ENCODE measurements at places on chromosomes 5 and 9. TPM values are rescaled to one million over a fixed set of nuclear protein-coding genes. Genes with fewer than 3 reads are reported as not detected.

PHF24 gene
- 0.78 TPM for total RNA-seq

FGD3 gene
- total RNA-seq = 5.1 TPM

PLAA gene
- 32.3 TPM for total RNA-seq

DNA sequence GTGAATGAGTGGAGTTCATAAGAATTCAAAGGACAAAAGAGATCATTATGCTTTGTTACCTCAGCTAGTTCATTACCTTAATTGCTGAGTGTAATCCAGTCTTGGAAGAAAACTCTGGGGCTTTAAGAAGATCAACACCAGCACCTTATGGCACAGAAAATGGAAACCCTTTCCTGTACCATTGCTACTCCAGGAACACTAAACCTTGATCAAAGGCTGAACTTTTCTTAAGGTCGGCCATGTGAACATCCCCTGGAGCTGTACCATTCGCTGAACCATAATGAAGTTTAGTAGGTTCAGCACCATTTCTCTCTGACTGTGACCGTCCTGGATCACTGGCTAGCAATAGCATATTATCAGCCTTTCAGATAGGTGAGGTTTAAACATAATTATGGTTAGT, 97.4 kb downstream of the PBX3 start:
- DNase-seq = no peak

DNA sequence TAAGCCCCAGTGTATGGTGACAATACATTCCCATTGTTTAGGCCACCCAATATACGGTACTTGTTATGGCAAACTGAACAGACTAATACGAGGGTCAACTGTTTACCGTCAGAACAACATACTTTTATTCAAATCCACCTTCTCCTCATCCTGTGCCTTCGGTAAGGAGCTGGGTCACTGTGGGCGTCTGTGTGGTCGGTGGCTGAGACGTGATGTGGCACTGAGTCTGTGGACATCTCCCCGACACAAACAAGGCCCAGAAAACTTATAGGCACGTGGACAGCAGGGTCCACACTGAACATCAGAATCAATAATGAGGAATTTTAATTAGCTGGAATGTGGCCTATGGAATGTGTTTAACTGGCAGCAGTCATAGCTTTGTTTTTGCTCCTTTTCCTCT, 154.3 kb upstream of the IRX2 start:
- DNase-seq = peak; percentile 50

- DNase-seq = no peak
Measured at GRCh38 chr5:6462671-6463070, 14.0 kb downstream of the UBE2QL1 start.

S1PR3 gene
- total RNA-seq = 184 TPM

GRCh38 chr9:22457448-22457847, 10.8 kb downstream of the DMRTA1 start:
- DNase-seq = no peak

DNA sequence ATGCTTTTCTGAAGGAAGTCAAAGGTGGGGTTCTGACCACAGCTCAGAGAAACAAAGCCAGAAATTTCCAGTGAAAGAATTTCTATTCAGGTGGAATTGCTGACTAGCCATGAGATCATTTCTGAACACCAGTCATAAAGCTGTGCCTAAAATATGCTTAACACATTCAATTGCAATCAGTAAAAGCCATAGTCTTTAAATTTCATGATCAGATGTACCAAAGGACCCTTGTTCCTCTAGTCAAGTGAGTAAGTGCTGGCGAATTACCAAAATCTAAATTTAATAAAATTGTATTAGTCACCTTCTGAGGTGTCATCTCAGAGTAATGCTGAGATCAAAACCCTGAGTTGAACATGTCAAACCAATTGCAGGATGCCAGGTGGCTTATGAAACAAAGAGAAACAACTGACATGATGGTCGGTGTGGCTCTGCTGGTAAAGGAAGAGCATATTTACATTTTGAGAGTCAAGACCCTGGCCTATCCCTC, 334.2 kb upstream of the CCNH start:
- no peak for DNase-seq

GRCh38 chr5:10099548-10099947, 150.1 kb downstream of the ATPSCKMT start:
- DNase-seq = no peak

PTGS1 gene
- total RNA-seq = 72.2 TPM

DNA sequence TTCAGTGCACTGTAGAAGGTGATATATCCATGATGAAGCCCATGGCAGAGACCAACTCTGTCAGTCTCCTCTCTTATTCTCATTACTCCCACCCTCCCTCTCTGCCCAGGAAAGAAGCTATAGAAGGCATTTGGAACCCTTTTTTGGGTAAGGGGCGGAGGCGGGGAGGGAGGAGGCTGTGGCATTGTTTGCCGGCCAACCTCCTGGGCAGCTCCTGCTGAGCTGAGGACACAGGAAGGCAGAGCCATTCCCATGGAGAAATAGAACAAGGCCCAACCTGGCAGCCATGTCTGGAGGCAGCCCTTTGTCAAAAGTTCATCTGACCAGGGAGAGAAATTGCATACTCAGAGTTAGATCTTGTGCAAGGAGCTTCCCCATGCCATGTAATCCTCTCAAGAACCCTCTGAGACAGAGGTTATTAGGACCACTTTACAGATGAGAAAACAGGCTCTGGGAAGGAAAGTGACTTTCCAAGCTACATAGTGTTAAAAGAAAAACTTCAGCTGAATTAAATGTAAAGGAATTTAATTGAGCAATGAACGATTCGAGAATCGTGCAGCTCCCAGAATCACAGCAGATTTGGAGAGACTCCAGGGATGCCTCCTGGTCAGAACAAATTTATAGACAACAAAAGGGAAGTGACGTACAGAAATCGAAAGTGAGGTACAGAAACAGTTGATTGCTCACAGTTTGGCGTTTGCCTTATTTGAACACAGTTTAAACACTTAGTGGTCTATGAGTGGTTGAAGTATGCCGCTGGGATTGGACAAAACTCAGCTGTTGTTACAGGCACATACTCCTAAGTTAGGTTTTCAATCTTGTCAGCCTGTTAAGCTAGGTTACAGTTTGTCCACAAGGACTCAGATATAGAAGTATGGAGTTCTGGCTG, 158.6 kb downstream of the MELK start:
- no peak for DNase-seq

ASPN gene
- total RNA-seq = 15.4 TPM

- no peak for DNase-seq
Measured at GRCh38 chr5:68274847-68275651, 59.5 kb downstream of the PIK3R1 start.

GRCh38 chr5:130065617-130066016, 161.4 kb downstream of the CHSY3 start:
- DNase-seq = no peak

ACTBL2 gene
- not detected for total RNA-seq

DNA sequence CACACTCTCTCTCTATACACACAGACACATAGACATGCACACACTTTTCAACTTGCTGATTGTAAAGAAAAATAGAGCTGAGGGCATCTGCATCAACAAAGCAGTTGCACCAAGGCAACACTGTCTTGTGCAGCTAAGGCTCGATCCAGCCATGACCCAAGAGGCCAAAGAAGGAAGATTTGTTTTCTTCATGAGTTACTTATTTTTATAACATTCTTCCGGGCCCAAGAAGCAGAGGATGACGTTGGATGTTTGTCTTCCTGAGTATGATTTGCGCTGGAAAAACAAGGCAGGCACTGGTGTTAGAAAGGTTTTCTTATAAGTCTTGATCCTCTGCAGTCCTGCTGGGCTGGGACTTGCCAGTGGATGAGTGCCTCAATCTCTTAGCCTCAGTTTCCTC, 344.1 kb downstream of the ADAMTS6 start:
- no peak for DNase-seq

DNA sequence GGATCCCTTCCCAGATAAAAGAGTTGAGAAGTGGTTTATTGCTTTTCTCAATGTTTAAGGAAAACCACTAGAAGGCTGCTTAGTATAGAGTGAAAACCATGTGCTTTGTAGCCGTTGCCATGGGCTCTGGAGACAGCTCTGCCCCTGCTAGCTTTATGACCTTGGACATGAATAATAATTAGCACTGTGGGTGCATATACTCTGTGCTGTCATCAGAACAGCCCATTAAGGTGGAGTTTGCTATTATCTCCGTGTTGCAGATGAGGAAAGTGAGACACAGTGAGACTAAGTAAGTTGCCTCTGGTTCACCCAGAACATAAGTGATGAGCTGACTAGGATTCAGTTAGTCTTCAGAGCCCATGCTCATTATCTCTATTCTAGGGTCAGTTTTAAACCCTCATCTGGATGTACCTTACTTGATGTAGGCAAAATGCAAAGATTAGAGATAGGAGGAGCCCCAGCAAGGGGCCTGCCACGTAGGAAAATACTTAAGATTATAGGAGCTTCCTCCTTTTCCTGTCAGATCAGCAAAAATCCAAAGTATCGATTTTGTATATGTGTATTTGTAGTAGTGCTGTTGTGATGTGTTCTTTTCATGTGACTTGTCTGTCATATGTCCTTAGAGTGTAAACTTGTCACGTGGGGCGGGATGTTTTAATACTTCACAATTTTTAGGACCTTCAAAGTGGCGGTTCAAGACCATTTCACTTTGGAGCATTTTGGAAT, 102.5 kb downstream of the TLE4 start:
- no peak for DNase-seq

SLC6A19 gene
- total RNA-seq = not detected

DNA sequence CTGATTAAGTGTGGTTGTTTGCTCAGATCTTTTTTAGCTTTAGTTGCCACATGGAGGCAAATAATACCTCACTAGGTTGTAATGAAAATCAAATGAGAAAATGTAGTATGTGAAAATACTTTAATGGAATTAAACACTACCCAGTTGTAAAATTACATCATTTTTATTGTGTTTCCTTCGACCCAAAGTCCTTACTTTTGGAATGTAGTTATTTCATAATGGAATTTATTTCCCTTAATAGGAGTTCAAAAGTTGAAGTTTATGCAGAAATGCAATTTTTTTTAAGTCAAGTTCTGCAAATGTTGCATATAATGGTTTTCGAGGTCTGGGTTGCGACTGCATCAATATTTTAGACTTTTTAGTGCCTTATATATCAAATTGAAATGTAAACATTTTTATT, 31.0 kb downstream of the TNPO1 start:
- no peak for DNase-seq

DNA sequence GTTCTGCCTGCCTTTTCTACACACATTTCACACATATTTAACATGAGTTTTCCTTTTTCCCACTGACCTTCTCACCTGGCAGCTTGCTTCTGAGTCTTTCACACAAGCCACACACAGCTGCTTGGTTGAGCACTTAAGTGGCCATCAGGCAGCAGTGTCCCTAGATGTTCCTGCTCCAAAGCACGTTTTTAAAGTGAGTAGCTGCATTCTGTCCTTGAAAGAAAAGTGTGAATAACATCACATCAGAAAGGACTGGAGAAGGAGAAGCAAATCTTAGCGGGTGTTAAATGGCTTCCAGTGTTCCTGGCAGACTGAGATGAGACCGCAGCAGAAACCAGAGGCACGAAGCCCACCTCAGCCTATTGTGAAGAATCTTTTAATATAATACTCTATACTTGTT, 209.2 kb upstream of the IRX4 start:
- DNase-seq = no peak

GRCh38 chr5:166188501-166189325, 2102.7 kb upstream of the WWC1 start:
- no peak for DNase-seq

ANKRD18B gene
- total RNA-seq = not detected

RASEF gene
- total RNA-seq = 0.19 TPM

GFRA3 gene
- 8.4 TPM for total RNA-seq

DNA sequence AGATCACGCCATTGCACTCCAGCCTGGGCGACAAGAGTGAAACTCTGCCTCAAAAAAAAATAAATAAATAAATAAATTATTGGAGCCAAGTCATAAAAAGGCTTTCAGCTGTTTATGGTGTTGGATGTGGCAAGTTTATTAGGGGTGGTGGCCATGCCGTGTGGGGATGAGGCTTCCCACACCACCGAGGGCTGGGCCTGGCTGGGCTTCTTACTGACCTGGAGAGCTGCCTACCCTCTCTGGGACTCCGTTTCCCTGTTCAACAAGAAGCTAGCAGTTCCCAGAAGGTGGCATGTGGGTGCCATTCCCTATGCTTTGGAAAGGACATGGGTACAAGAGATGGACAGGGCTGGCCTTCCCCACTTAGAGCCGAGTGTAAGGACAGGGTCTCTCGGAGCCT, 22.6 kb downstream of the GPRIN1 start:
- DNase-seq = no peak

DNA sequence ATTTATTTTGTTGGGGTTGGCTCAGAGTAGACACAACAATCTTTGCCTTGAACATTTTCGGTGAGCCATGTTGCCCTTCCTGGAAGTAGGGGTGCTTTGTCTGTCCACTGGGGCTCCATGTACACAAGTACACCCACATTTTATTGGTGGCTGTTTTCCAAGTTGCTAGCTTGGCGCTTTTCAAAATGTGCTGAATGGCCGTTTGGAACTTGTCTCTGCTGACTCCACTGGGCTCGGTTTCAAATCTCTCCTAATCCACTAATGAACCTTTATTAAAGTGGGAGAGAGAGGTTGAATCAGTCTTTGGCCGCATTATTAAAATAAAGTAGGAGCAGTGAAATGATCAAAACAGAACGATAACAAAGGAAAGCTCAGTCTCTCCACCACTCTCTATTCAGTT, 64.6 kb upstream of the TAF11L2 start:
- no peak for DNase-seq

GRIN1 gene
- 0.50 TPM for total RNA-seq

DNA sequence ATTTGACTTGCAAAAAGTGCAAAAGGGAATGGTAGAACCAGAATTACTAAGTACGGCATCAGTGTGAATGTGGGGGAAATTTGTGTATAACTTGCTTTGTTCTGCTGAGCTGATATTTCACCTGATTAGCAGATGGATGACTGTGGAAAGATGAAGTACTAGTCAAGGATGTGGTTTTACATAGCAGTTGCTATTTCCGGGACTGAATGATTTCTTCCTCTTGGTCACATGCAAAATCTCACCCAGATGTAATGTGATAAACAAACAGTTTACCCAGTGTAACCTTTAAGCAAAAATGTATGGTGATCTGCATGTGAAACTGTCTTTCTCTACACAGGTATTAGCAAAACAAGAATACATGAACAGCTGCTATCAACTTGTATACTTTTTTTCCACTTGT, 46.1 kb downstream of the DCP2 start:
- no peak for DNase-seq

DNA sequence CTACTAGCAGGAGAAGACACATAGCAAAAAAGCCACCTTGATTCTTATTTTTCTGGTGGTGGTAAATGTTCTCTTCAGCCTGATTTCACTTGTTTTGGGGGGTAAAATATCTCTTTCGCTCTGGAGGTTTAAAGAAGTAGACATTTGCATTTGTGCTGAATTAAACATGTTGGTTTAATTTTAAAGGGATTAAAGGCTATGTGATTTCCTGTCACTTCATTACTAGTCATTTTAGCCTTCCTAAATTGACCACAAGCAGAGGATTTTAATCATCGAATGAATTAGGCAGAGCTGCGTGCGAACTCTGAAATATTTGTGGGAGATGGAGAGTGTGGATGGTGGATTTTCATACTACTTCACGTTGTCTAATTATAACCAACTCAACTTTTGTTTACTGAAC, 4.8 kb downstream of the RASGRF2 start:
- no peak for DNase-seq

- DNase-seq = no peak
Measured at GRCh38 chr9:12775679-12776512, 1.1 kb downstream of the LURAP1L start.

PTPN3 gene
- total RNA-seq = 0.83 TPM

GRCh38 chr9:98780059-98780749, 16.2 kb downstream of the ANKS6 start:
- DNase-seq = no peak

All from esophagus muscularis mucosa (tissue), 4 donors.